ENCODE measurements at places on chromosomes 12 and 14.

GRCh38 chr14:67389275-67389674, 22.7 kb downstream of the PLEK2 start:
- DNase-seq = no peak

DNA sequence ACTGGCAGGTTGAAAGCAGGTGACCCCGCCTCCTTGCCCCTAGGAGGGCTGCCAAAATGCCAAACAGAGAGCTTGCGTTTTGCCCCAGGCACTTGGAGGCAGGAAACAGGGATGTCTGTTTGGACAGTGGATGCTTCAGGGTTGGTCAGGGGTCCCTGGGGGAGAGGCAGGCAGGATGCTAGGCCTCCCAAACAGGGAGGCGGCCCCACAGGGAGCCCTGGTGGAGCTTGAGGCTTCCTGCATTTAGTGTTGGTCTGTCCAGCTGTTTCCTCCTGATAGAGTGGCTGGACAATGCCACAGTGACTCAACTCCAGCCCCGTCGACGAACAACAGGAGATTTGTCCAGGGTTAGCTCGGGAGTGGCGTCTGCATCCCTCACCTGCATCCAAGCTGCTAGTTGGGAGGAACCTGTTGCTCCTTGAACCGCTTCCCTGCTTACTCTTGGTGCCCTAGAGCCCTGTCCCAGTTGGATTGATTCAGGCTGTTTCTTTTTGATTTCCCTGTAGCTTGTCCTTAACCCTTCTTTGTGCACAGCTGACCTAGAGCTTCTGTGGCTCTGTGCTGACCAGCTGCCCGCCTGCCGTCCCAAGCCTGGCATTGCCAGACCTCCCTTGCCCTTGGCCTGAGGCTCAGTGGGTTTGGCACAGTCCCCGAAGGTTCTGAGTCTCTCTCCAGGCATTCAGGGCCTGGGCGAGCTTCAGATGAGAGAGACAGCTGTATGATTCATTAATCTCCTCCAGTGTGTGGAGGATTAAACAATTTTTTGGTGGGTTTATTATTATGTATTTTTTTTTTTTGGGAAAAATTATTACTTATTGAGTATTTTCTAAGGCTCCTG, 45.9 kb downstream of the TSPAN9 start:
- DNase-seq = peak; percentile 98

GRCh38 chr14:39957290-39957689, 525.1 kb upstream of the FBXO33 start:
- no peak for DNase-seq

DNA sequence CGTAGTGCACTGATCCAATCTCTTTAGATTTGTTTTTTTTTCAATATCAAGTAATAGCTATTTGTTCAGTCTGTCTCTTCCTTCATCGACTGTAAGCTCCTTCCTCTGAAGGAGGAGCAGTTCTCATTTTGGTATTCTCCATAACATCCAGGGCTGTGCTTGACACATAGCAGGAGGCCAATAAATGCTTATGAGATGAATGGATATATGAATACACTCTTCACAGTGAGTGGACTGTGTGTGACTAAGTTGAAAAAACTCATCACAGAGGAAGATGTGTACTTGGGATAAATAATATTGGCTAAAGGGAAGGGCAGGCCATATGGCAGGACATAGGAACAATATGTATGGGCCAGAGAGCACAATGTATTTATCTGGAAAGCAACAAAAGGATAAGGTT, 205.3 kb upstream of the PRICKLE1 start:
- DNase-seq = no peak

GRCh38 chr14:95300002-95300696, 19.6 kb downstream of the CLMN start:
- no peak for DNase-seq

DNA sequence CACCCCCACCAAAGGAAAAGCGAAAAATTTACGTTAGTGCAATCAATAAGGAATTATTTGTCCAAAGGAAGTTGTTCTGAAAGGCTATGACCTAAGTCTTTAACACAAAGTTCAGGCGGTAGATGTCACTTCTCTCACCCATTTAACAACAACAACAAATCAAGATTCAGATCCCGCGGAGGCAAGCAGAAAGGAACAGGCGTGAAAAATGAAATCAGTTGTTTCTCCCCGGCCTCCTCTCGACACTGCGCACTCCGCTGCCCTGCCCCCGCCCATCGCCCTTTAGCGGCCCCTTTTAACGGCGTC, 1.4 kb downstream of the DENND5B start:
- peak; percentile 78 for DNase-seq

DNA sequence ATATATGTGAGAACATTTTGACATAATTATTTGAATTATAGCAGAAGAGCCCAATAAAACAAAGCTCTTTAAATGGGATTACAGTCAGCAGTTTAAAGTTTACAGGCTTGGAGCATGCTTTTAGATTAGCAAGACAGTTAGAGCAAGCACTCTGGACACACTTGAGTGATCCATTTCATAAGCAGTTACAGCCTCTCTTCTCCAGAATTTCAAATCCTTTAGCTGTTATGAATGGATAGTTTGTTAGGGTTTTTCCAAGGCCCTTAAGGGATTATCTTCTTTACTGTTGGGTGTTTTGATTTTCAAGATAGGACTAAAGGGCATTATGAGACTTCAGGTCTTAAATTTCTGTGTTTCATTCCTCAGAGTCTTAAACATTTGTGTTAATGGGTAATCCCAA, 36.3 kb downstream of the BEST3 start:
- DNase-seq = no peak

DNA sequence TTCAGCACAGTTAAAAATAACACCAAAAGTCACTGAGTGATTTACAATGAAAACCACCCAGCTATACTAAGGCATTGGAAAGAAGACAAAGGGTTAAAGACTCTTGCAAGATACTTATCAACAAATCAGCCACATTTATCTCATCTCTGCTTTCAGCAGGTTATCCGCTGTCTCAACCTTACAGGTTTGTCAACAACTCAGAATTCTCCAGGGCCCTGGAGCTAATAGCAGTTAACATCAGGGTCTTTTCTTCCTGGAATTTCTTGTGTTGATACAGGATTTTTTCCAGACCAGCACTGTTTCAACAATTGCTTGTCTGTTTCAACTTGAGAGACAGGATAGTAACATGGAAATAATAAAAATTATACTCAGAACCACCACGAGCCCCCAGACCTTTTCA, 3.5 kb downstream of the PKP2 start:
- no peak for DNase-seq

- DNase-seq = no peak
Observed at GRCh38 chr12:54459355-54459754, 14.0 kb downstream of the GTSF1 start.

DNA sequence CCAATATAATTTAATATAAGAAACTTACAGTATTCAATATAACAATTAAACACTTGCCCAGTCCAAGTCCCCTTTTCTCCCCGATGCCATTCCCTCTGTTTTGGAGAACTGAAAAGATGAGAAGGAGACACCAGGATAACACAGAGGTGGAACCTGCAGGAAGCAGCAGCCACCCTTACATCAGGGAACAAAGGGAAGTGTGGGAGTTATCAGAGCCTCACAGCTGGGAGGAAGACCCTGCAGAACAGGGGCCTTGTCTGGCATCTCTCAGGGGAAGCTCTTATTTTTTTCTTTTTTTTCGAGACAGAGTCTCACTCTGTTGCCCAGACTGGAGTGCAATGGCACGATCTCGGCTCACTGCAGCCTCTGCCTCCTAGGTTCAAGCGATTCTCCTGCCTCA, 52.6 kb downstream of the CALM1 start:
- DNase-seq = no peak

DNA sequence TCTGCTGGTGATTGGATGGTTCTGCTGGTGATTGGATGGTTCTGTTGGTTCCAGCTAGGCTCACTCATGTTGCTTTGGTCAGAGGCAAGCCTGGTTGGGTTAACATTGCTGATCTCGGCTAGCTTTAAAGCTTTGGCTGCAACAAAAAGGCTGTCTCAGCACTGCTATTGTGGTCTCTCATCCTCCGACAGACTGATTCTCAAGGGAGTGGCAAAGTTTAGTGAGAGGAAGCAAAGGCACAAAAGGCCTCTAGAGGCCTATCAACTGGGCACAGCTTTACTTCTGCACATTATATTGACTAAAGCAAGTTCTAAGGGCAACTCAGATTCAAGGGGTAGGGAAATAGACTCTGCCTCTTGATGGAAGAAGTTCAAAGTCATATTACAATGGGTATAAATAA, 84.7 kb upstream of the LGR5 start:
- no peak for DNase-seq

GRCh38 chr14:106694638-106695393, 1168.4 kb downstream of the TMEM121 start:
- no peak for DNase-seq

DNA sequence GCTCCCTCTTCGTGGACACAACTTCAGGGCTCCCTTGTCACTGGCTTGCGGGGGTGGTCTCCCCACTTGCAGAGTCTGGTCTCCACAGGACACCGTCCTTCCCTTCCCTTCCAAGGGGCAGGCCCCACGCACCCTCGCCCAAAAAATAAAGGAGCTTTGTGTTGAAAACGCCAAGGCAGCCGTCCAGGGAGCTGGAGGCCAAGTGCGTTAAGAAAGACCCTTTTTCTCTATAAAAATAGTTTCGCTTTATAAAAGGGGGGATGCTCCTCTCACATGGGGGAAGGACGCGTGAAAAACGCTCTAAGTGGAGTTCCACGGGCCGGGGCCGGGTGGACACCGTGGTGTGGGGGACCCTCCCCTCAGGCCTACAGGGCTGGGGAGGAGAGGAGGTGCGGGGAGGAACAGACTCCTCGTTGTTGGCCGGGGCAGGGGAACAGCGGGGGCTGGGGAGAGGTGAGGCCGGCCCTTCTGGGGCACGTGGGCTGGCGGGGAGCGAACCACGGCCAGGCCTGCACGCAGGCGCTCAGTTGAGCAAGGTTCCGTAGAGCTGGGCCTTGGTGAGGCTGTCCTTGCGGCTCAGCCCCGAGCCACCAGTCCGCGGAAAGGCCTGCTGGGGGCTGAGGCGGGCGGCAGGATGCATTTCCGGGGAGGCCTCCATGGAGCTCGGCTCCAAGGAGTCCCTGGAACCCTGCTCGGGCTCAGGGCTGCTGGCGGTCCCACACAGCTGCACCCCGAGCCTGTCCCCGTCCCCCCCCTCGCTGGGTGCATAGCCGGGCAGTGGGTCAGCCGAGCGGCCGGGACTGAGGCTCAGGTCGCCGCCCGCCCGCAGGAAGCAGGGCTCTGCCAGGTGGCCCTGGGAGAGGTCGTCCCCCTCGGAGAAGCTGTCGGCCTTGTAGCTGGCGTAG, 49.5 kb downstream of the BEGAIN start:
- DNase-seq = no peak

DNA sequence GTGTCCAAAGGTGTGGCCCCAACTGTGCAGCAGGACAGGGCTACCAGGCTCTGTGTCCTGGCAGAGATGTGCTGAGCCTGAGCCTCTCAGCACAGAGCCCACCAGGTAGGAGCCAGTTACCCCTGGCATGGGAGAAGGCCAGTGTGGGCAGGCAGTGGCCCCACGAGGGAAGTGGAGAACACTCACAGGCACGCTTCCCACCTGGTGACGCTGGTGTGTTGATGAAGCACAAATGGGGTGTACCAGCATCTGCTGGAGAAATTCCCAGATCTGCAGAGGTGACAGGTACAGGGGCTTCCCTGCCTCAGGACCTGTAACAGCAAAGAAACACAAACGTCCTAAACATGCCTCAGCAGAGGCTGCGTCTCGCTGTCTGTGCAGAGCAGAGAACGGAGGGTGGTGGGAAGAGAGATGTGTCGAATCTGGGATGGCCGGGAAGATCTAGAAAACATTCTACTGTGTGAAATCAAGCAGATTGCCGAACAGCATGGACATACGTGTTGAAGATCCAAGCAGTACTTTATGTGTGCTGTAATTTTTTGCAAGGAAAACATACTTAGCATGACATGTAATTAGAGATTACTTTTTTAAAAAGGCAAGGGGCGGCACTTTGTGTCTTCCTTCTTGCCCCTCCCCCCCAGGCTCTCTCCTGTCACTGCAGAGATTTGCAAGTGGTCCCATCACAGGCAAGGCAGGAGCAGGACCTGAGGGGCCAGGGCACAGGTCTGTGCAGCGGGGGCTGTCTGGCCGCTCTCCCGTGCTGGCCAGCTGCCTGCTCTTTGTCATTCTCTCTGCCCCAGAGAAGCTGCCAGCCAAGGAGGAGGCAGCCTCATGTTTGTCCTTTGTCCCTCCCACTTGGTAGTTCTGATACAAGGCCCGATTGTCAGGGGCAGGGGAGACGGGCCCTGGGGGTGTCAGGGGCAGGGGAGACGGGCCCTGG, 17.3 kb downstream of the HIP1R start:
- DNase-seq = peak; percentile 58

- no peak for DNase-seq
Observed at GRCh38 chr12:64387197-64387816, 3.3 kb downstream of the C12orf56 start.

All from lung microvascular endothelial cell (primary cell).